ENCODE measurements at places on chromosomes 7 and 10. TPM values are rescaled to one million over a fixed set of nuclear protein-coding genes. Genes with fewer than 3 reads are reported as not detected.

Gene LDB3
- total RNA-seq: 0.03 TPM

GRCh38 chr10:88162852-88163251 lies 299.4 kb downstream of the PTEN start:
- no peak for DNase-seq

DNA sequence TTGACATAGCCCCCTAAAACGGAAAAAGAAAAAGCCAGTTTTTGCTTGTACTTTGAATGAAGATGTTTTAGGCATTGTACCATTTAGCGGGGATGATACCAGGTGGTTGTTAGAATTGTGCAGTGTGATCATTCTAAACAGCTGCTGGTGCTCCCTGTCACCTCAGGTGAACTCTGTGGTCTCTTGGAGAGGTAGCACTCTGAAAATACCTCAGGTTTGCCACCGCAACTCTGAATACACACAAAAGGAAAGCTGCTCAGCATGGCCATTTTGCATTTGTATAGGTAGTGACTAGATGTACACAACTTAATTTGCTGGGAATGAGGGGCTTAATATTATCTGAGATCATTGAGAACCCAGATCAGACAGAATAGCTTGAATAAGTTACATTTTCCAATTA lies 52.6 kb downstream of the PLEKHA8 start:
- no peak for DNase-seq

GRCh38 chr7:30829471-30829870 lies 58.3 kb downstream of the MINDY4 start:
- DNase-seq: no peak

- DNase-seq: no peak
These were observed 162.9 kb downstream of the MGMT start for GRCh38 chr10:129629911-129630310.

DNA sequence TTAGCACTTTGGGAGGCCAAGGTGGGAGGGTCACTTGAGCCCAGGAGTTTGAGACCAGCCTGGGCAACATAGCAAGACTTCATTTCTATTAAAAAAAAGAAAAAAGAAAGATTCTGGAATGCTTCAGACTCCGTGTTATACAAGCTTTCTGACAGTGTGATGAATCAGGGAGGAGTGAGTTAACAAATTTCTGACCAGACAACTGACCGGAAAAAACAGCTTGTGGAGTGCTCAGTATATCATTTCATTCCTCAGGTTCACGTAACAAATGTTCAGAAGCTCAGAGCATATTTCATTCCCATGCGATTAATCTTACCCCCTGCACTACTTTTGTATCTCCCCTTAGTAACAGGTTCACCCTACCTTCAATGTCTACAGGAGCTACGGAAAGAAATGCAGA lies 28.6 kb upstream of the TNPO3 start:
- no peak for DNase-seq

GRCh38 chr10:129398711-129399141 lies 68.3 kb upstream of the MGMT start:
- DNase-seq: no peak

GRCh38 chr10:107033799-107034422 lies 130.6 kb downstream of the SORCS1 start:
- DNase-seq: no peak

All from Caki2 (cell line).